ENCODE measurements at places on chromosomes 12 and 14.

GRCh38 chr12:21476949-21477348 lies 24.5 kb downstream of the RECQL start:
- no peak for DNase-seq

- peak; percentile 32 for DNase-seq
Measured at GRCh38 chr12:109944561-109945359, 44.7 kb downstream of the TCHP start.

GRCh38 chr12:30622509-30622908 lies 73.2 kb downstream of the IPO8 start:
- no peak for DNase-seq

- DNase-seq = peak; percentile 31
Measured at GRCh38 chr14:74763803-74764531, 851 bp downstream of the YLPM1 start.
